HCT116 (cell line): ENCODE measurements at places on chromosomes 11 and 22. TPM values are rescaled to one million over a fixed set of nuclear protein-coding genes. Genes with fewer than 3 reads are reported as not detected.

DNA sequence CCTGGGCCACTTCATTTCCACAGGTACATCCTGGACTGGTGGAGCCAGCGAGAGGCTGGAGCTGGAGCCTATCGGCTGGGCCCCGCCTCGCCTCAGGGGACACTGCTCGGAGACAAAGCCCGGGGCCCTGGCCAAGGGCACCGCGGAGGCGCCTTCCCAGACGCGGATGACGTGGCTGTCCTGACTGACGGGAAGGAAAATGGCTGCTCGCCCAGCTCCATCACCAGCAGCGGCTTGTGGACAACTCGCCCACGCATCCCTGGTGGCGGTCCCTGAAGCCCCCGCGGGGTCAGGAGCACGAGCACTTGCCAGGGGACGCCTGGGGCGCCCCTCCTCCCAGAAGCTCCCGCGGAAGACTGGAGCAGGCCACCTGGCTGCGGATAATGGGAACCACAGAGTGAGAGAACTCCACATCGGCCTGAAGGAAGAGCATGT, 49.6 kb downstream of the CECR2 start:
- DNase-seq, result no peak
- no peak overlapping the region for H3K4me3 ChIP-seq
- no peaks in the 10 kb centered on the region for H3K27me3 ChIP-seq

DNA sequence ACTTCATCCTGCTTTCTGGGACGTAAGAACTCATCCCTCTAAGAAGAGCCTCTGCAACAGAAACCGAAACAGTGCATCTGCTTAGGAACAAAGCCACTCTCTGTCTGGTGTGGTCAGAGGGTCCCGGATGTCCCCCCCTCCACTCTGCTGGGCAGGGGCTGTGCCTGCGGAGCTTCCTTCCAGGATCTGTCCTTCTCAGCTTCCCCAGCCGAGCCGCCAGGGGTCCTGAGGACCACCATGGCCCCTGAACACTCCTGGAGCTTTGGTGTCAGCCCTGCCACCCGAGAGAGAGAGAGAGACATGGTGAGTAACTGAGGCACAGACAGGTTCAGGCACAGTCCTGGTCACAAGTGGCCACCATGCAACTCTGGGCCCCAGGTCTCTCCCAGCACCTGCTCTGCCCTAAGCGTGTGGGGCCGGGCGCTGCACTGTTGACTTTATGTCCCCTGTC, 24.4 kb upstream of the MGAT3 start:
- H3K36me3 ChIP-seq, result peaks cover 2% of the 10 kb centered on the region; the same call in 1 of the 2 replicates
- no peak for DNase-seq
- H3K27ac ChIP-seq, result no peak overlapping the region
- no peak overlapping the region for H3K4me3 ChIP-seq
- peaks cover 17% of the 10 kb centered on the region for H3K4me1 ChIP-seq
- no peaks in the 10 kb centered on the region for H3K27me3 ChIP-seq

DNA sequence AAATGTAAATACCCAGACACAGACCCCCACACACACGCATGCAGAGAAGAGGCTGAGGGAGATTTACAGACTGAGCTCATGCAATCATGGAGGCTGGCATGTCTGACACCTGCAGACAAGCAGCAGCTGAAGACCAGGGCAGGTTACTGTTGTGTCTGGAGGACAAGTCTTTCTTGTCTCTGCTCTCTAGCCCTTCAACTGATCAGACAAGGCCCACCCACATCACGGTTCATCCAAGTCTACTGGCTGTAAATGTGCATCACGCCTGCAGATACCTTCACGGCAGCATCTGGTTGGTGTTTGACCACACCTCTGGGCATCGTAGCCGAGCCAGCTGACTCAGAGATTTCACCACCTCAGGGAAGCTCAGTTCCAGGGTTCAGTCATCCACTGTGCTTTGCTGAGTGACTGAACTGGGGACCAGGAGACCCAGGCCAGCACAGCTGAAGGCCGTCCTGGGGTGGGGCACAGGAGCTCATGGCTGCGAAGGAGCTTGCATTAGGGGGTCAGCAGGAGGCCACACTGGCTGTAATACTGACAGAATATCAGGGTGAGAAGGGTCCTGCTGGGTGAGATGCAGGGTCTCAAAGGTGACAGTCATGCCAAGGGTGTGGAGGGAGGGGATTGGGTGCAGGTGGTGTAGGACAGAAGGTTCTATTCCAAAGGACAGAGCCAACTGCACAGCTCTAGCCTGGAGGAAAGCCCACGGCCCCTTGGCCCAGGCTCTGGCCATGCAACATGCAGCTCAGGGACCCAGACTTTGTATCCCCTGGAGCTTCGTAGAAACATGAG, 304.9 kb downstream of the BRD1 start:
- H3K4me3 ChIP-seq, result no peak overlapping the region
- no peaks in the 10 kb centered on the region for H3K36me3 ChIP-seq
- H3K27ac ChIP-seq, result no peak overlapping the region
- H3K4me1 ChIP-seq, result no peaks in the 10 kb centered on the region
- no peak for DNase-seq

The OR5A1 gene
- not detected for total RNA-seq
